ENCODE measurements at places on chromosomes 7 and 10.

DNA sequence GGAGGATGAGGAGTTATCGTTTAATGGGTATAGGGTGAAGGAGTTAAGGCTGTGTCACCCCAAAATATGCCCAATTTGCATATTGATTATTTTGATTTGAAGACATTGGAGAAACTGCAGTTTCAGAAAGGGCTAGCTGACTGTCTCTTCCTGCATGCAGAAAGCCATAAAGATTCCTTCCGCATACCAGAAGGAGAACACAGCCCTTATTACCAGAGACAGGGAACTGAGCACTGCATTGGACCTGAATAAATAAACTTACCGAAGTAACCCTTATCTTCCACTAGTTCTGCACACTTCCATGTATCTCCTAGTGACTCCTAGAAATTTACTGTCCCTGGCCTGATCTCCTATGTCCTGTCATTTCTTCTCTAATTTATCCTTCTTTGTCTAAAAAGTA is 821.9 kb upstream of the AUTS2 start:
- DNase-seq = no peak

DNA sequence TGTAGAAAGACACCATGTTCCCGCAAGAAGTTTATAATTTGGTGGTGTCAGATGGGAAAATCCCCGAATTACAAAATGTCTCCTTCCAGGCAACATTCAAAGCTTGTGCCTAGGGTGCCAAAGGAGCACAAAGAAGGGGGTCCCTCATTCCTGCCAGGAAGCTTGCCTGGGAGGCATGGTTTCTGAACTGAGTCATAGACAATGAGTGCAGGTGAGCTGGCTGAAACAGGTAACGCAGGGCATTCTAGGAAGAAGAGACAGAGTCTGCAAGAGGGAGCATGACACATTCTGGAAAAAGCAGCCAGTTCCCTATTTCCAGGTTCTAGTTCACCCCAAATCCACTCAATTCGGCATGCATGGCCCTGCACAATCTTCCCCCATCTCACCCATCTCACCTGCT is 11.9 kb upstream of the CALU start:
- DNase-seq = no peak

GRCh38 chr7:48419401-48419800 is 248.1 kb downstream of the ABCA13 start:
- DNase-seq = no peak

DNA sequence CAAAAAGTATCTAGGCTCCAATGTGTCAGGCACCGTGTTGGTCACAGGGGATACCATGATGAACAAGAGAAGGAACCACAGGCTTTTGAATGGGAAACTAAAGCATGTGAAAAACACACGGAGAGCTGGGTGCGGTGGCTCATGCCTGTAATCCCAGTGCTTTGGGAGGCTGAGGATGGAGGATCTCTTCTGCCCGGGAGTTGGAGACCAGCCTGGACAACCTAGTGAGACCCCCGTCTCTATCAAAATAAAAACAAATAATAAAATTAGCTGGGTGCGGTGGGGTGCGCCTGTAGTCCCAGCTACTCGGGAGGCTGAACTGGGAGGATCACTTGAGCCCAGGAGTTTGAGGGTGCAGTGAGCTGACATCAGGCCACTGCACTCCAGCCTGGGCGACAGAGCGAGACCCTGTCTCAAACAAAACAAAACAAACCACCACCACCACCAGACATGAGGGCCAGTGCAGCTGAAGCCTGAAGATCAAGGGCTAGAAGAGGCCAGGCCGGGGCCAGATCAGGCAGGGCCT is 611 bp upstream of the COPS6 start:
- no peak for DNase-seq

DNA sequence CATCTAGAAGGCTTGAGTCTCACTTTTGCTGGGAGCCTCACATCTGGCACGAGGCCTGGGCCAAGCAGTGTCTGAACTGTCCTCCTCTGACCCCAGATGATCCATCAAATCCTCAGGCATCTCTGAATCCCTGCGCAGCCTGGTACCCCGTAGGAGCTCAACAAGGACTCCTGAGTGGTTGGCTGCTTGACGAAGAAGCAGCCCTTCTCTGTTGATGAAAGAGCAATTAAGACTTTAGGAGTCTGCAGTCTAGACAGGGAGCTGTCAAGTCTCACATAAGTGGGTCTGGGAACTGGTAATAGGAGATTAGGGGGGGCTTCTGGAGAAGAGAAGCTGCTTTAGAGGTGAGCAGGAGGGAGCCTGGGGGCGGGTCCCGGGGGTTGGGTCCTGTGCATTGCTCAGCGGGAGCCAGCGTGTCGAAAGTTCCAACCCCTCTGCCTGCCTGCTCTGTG is 326.0 kb downstream of the RPS24 start:
- DNase-seq = no peak

- no peak for DNase-seq
Observed at GRCh38 chr7:74082770-74083116, 861 bp upstream of the LIMK1 start.

GRCh38 chr7:114141415-114141814 is 222.6 kb upstream of the PPP1R3A start:
- DNase-seq = no peak

DNA sequence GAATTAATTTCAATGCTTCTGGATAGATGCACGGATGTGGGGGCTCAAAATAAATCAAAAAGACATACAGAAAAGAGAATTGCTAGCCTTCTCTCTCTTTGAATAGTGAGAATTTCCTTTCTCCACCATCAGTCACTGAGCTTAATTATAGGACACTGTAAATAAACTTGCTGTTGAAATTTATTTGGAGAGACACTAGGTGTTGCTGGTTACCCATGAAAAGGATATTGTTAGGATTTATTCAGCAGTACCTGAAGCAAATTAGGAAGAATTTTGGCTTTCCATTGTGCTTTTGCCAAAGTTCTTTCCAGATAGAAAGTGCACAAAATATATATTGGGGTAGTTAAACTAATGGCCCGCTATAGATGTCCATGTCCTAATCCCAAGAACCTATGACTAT is 27.6 kb downstream of the GCC1 start:
- no peak for DNase-seq

- DNase-seq = no peak
Observed at GRCh38 chr7:107563081-107563774, 492 bp downstream of the COG5 start.

DNA sequence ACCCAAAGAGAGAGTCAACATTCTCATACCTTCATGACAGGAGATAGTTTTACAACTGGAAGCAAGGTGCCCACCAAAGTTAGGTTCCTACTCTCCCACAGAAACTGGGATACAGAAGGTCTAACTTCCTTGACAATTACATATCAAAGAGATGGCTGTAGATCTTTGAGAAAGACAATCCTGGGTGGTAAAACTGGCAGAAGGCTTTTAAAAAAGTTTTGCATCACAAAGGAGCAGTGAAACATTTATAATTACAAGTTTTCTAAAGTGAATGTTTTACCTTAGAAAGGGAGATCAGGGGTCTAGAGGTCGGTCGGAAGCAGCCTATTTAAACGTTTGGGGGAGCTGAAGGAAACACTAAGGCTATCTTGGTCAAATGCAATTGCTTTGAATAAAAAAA is 166.6 kb upstream of the STEAP1 start:
- DNase-seq = no peak

DNA sequence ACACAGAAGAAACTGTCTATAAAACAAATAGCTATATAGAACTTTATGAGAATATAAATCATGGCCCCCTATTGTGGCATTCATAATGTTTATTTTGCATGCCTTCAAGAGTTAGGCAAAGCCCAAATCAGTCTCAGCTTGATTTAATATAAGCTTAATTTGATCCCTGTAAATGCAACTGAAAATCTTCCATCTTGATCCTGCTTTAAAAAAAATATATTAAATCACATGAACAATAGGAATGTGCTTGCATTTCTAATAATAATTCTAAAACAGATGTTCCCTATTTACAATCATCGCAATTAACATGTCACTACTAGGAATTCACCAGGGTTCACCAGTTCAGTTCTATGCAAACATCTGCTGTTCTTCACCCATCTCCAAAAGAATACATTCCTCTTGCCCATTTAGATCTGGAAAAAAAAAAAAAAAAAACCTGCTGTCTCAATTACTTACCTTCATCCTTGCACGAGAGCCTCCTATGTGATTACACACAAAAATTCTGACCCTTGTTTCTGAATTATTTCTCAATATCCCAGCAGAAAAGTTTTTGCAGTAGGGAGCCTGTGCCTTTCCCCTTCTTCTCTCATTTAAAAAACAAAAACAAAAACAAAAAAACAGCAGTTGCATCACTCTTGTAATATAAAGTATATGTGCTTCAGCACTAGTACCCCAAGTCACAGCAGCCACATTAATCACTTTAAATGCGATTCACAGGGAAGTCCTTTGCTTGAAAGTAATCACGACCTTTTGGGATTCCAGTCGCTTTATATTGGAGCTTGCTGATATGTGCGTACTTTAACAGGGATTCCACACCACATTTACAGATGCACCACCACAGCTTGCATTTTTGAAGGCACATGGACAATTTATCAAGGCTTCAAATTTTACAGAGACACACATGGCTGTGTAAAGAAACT is 194.8 kb upstream of the KMT2E start:
- DNase-seq = peak; percentile 65

GRCh38 chr7:110311556-110311955 is 779.4 kb upstream of the LRRN3 start:
- no peak for DNase-seq

DNA sequence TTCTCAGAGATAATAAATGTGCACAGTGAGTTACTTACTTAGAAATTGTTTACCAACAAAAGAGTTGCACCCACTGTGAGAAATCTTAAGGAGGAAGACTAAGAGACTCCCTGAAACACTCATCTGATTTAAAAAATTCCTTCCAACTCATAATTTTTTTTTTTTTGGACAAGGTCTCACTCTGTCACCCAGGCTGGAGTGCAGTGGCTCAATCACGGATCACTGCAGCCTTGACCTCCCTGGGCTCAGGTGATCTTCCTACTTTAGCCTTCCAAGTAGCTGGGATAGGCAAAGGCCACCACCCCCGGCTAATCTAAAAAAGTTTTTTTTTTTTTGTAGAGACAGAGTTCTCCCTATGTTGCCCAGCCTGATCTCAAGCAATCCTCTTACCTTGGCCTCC is 36.0 kb downstream of the MALSU1 start:
- no peak for DNase-seq

GRCh38 chr7:72793791-72794190 is 34.2 kb downstream of the TYW1B start:
- DNase-seq = no peak

DNA sequence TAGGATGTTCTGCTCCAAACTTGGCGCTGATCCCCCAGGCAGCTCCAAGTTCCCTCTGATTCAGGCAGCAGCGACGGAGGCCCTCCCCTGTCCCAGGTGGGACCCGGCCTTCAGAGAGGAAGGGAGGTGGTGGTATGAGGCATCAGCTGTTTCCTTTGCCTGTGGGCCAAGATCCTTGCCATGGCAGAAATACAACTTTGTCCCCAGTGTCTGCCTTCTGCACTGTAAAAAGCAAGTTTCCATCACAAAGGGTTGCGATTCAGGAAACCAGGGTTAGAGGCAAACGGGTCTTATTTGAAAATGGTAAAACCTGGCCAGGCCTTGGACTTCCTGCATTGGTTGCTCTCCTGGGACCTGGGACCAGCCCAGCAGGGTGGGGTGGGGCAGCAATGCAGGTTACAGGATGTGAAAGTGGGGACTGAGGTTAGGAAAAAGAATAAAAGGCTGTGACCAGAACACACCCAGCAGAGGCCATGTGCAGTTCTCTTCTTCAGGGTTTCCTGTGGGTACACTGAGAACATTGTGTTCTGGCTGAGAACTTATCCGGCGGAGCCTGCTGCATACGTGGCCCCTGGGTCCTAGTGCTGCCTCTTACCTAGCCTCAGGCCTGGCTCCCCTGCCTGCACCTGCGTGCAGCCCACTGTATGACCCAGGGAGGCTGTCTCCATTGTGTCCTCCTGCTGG is 25.1 kb upstream of the DDIT4 start:
- peak; percentile 72 for DNase-seq

DNA sequence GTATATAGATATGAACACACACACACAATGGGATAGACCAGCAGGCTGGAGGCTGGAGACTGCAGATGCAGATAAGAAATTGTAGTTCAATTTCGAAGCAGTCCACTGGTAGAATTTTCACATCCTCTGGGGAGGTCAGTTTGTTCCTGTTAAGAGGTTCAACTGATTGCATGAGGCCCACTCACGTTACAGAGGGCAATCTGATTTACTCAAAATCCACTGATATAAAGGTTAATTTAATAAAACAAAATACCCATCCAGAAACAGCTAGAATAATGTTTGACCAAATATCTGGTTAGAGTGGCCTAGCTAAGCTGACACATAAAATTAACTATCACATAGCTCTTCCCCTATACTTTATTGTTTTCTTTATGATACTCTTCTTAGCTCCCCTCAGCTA is 162.9 kb upstream of the SMIM30 start:
- no peak for DNase-seq

DNA sequence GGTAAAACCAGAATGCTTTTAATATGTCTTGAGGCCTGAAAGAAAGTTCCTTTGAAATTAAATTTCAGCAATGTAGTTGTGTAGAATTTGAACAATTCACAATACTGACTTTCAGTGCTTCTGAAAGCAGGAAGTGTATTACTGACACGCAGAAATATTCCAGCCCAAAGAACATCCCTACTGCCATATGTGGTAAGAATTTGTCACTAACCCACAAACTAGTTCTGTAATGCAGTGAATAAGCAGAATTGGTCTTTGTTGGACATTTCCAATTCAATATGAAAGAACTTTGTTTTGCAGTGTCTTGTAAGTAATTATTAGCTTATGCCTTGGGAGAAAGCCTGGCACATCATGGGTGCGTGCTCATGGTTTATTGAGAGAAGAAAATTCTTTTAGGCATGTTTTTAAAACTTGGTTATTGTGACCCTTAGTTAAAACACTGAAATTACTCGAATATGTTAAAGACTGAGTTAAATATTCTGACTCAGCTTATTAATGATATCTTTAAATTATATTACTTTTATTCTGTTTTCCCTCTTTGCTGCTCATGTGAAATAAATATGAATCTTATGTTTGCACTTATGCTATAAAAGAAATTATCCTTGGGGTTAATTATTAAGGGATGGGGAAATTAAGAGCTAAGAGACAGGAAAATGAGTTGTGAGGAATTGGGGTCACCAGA is 33.4 kb downstream of the PTPN12 start:
- DNase-seq = no peak

DNA sequence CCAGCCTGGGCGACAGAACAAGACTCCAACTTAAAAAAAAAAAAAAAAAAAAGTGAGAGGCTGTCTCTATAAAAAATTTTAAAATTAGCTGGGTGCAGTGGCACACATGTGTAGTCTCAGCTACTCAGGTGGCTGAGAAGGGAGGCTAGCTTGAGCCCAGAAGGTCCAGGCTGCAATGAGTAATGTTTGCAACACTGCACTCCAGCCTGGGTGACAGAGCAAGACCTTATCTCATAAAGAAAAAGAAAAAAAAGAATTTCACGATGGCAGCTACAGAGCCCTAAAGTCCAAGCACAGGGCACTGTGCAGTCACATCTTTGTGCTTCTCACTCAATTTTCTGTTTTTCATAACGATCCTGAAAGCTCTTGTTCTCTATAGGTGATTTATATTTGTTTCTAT is 209.5 kb upstream of the KCTD7 start:
- no peak for DNase-seq

- DNase-seq = no peak
Observed at GRCh38 chr10:70293169-70293843, 9.5 kb upstream of the NPFFR1 start.

All from eye (tissue), 1 donor.